Germinal center (tissue), 1 donor: ENCODE measurements at places on chromosomes 13 and 19.
A peak's percentile ranks its signal among the peaks of the same experiment; 100 is the strongest.

DNA sequence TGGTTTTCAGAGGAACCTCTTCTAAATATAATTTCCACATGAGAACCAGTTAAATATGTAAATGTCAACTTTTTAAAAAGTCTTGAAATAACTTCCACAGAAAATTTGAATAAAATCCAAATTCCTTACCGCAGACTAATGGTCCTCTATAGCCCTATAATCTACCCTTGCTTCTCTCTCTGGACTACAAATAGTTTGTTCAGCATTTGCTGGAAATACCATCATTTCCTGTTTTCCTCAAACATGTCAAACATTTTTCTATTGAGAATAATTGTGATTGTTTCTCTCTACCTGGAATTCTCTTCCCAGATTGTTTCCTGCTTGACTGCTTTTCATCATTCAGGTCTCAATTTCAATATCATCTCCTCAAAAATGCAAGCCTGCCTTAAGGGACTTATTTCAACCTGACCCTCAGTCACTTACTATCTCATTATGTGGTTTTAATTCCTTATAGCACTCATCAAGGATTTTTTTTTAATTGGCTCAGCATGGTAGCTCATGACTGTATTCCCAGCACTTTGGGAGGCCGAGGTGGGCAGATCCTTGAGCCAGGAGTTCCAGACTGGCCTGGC, 898.9 kb upstream of the MIR17HG start:
- no peak for DNase-seq

GRCh38 chr13:28954810-28955209, 134.7 kb downstream of the MTUS2 start:
- DNase-seq = no peak

GRCh38 chr19:19679176-19680073, 10.8 kb downstream of the ZNF101 start:
- DNase-seq = no peak

- no peak for DNase-seq
These were observed 28.0 kb downstream of the PIAS4 start for GRCh38 chr19:4035582-4035981.

DNA sequence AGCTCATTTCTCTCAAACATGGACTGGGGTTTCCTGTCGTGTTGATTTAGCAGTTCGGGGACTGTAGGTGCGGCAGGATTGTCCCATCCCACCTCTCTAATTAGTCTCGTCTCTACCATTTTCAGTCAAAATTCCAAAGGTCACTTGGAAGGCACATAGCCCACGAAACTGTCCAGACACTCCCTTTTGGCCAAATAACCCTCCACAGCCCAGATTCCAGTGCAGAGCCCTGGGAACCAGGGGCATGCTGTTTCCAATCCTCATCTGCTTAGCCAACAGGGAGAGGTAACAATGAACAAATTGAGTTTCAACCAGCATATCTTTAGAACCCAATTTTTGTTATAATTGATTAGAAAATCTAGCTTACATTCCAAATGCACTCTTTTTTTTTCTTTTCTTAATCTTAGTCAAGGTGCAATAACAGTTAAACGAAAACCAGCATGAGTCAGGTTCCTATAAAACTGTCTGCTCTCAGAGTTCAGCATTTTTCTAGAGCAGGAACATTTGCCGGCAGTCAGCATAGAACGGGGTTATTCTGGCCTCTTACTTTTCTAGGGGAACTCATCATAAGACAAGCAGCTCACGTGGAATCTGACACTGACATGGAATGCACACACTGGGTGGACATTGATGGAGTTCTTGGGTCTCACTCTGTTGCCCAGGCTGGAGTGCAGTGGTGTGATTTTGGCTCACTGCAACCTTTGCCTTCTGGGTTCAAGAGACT, 14.4 kb upstream of the CEBPA start:
- no peak for DNase-seq

GRCh38 chr13:28750187-28751045, 31.6 kb upstream of the SLC46A3 start:
- no peak for DNase-seq

DNA sequence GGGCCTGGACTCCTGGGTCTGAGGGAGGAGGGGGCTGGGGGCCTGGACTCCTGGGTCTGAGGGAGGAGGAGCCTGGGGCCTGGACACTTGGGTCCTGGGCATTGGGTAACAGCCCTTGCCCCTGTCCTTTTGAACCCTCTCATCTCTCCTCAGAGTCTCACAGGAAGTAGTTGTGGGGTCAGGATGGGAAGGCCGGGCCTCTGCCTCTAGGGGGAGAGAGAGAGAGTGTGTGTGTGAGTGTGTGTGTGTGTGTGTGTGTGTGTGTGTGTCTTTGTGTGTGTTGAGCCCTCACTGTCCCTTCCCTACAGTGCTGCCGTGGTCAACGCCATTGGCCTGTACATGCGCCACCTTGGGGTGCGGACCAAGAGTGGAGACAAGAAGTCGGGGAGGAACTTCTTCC, 10.9 kb downstream of the ARHGEF1 start:
- no peak for DNase-seq

GRCh38 chr19:15225760-15226159, 6.5 kb downstream of the EPHX3 start:
- no peak for DNase-seq

- no peak for DNase-seq
These were observed 16.9 kb upstream of the SPIB start for GRCh38 chr19:50401605-50402450.

DNA sequence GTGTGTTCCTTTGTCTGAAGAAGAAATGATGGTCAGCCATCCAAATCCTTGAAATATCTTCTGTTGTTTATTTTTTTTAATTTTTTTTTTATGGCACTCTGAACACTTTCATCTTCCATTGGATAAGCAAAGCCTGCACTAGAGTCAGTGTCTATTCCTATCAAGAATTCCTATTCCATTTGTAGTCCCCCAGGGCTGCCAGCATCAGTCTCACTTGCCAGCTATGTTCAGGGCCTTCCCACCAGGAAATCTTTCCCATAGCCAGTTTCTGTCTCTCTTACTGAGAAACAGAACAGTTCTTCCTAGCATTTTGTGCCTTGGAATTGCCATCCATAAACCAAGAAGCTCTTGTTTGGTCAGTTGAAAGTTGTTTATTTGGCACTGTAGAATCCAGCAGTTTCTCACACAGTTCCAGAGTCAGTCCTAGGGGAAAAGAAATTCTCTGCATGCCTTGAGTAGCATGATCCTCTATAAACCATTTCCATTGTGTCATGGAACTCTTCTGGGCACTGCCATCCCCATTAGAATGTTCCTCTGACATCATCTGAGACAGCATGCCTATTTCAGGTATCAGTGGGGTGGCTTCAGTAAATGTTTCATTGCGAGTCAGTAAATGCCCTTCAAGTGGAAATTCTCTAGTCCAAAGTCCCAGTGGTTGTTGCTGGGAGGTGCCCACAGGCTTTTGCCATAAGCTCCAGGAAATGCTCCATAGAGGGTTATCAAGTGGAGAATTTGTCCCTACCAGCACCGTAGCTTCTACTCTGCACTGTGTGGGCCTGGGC, 18.7 kb upstream of the SPRYD7 start:
- DNase-seq = no peak

GRCh38 chr19:38617764-38618589, at the start of gene MAP4K1:
MAP4K1 (minus strand) TSS chr19:38617953; CDS start chr19:38617895, 58 bp downstream.
- peak; percentile 90 for DNase-seq

- no peak for DNase-seq
These were observed 9.5 kb downstream of the KMT2B start for GRCh38 chr19:35727053-35727955.

- DNase-seq = no peak
These were observed 86.5 kb upstream of the FBXL3 start for GRCh38 chr13:77113496-77113895.

- DNase-seq = no peak
These were observed 15.6 kb downstream of the WDR88 start for GRCh38 chr19:33147538-33147937.

DNA sequence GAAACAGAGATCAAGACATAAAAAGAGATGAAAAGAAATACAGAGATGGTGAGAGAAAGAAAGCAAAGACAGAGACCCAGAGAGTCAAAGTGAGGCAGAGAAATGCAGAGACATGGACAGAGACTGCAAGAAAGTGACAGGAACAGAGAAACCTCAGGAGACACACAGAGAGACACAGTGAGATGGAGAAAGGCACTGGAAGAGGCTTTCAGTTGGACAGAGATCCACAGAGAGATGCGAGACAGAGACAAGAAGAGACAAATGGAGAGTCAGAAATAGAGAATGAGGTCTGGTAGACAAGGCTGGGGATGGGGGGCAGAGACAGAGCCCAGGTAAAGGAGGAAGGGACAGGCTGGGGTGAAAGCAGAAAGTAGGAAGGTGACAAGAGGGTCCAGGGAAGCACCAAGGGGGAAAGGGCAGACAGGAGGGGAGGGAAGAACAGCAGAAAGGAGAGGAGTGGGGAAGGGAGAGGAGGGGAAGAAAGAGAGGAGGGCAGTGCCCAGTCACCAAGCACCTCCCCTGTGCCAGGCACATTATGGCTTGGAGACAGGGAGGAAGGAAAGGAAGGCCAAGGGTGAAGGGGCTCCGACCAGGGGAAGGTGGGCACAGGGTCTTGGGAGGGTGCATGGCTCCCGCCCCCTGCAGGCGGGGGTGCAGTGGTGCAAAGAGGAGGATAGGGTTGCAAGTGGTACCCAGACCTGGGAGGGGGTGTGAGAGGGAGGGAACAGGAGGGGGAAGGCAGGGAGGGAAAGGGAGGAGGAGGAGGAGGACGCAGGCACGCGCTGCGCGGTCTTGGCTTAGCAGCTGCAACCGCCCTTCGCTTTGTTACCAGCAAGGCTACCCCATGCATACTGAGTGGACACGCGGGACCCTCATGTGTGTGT, 38.4 kb downstream of the DEDD2 start:
- DNase-seq = peak; percentile 66

DNA sequence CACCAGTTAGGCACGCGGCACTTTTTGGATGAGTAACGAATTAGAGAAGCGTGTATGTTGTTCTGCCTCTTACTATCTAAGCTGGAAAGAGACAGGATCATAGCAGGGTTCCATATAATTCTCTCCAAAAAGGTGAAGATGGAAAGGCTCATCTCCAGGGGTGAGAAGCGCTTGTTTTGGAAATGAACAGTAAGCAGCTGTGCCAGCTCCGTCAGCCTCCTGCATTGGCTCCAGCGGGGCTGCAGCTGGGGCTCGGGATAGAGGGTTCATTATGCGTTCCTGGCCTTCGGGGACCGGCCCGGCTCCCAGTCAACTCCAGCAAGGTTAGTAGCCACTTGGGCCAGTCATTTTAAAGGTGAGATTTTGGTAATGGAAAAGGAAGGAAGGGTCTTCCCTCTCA, 155.5 kb downstream of the COL4A1 start:
- no peak for DNase-seq

DNA sequence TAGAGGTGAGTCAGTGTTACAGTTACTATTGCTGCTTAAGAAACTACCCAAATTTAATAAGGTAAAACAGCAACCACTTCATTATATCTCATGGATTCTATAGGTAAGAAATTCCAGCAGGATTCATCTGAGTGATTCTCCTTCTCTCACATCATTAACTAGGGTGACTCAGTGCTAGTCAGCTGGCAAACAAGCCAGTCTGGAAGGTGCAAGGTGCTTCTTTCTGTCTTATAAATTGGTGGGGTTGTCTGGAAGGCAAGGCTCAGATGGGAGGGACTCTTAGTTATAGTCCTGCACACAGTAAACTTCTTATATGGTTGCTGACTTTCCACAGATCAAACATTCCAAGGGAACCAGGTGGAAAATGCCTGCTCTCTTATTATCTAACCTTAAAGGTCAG, 484.5 kb downstream of the GPC5 start:
- no peak for DNase-seq

DNA sequence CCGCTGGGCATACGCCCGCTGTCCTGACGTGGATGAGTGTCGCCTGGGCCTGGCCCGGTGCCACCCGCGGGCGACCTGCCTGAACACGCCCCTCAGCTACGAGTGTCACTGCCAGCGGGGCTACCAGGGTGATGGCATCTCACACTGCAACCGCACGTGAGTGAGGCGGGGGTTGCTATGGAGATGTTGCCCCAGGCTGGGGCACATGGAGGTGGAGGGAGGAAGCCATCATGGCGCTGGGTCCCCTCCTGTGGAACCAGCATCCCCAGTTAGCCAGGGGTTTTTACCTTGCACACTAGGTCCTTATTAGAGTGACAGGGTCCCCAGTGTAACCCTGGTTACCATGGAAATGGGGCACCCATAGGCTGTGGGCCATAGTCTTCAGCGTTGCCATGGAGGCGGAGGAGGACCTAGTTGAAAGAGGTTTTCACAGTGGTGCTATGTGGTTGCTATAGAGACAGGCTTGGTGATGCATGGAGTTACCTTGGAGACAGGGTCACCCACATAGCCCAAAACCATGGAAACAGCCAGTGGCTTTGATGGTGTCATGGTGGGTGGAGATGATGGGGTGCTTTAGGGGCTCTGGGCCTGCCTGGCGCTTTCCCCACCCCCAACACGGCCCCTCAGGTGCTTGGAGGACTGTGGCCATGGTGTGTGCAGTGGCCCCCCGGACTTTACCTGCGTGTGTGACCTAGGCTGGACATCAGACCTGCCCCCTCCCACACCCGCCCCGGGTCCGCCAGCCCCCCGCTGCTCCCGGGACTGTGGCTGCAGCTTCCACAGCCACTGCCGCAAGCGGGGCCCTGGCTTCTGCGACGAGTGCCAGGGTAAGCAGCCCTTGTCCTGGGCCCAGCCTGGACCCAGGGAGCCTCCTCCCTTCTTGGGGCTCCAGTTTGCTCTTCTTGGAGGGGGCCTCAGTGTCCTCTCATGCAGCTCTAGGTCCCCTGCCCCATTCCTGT, 27.1 kb downstream of the MEGF8 start:
- DNase-seq = no peak

DNA sequence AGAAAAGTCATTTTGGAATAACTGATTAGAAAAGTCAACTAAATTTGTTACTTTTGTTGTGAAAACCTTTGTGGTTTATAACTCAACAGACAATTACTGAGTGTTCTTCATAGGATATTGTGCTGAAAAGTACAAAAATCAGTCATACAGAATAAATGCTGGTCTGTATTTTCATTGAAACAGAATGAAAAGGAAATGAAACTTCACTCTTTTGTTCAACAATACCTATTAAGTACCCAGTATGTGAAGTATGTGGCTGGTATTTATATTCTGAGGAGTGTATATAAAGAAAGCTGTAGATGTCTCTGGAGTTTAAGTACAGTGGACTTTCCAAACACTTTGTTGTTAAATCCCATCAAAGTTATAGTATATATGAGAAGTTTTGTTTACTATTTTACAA, 828.4 kb upstream of the ATXN8OS start:
- no peak for DNase-seq
